Aorta (tissue), 5 donors: ENCODE measurements at places on chromosomes 7 and 10. TPM values are rescaled to one million over a fixed set of nuclear protein-coding genes. Genes with fewer than 3 reads are reported as not detected.

Gene AGBL3
- 8.8 TPM for total RNA-seq

- H3K36me3 ChIP-seq: peaks cover 4% of the 10 kb centered on the region
- no peaks in the 10 kb centered on the region for H3K4me1 ChIP-seq
- no peaks in the 10 kb centered on the region for H3K27me3 ChIP-seq
- H3K27ac ChIP-seq: no peak overlapping the region
- no peak for DNase-seq
Measured at GRCh38 chr10:317271-317769, 182.1 kb downstream of the ZMYND11 start.

GRCh38 chr7:1425292-1426136 lies 33.8 kb downstream of the MICALL2 start:
- no peak for DNase-seq
- no peaks in the 10 kb centered on the region for H3K27me3 ChIP-seq
- no peak overlapping the region for H3K4me3 ChIP-seq
- no peaks in the 10 kb centered on the region for H3K36me3 ChIP-seq
- no peak overlapping the region for H3K27ac ChIP-seq
- H3K4me1 ChIP-seq: no peaks in the 10 kb centered on the region

DNA sequence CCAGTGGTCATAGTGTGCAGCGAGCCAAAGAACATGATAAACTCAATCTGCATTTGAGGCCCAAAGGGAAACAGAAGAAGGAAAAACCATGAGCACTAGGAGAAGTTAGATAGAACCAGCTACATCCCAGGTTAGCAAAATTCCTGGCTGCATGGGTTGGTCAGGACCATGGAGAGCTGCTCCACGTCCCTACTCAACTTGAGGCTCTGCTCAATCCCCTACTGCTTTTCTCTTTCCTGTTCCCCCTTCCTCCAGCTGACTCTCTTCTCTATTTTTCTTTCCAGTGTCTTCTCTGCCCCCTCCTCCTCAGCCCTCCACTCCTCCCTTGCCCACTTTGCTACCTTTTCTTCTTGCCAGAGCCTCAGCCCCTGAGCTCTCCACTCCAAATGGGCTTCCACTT lies 21.9 kb upstream of the VSIR start:
- H3K27me3 ChIP-seq: no peaks in the 10 kb centered on the region
- H3K36me3 ChIP-seq: no peaks in the 10 kb centered on the region
- H3K27ac ChIP-seq: no peak overlapping the region
- H3K4me1 ChIP-seq: no peaks in the 10 kb centered on the region
- H3K4me3 ChIP-seq: no peak overlapping the region
- DNase-seq: peak; percentile 46

DNA sequence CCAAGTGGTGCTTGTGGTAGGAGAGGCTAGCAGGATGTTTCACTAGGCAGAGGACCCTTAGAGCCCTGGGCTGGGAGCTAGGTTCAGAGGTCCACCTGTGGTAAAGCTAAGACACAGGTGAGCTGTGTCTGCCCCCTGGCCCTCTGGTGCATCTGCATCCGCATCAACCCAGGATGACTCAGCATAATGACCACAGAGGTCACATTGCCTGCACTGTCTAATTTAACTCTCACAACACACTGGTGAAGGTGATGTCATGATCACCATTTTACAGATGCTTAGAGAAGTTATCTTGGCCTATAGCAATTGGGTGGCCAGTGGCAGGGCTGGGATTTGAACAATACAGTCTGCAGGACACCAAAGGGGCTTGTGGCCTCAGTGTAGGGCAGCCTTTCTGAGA lies 33.1 kb downstream of the HABP2 start:
- no peaks in the 10 kb centered on the region for H3K4me1 ChIP-seq
- no peak for DNase-seq
- H3K36me3 ChIP-seq: no peaks in the 10 kb centered on the region
- H3K27me3 ChIP-seq: no peaks in the 10 kb centered on the region
- no peak overlapping the region for H3K4me3 ChIP-seq
- no peak overlapping the region for H3K27ac ChIP-seq

GRCh38 chr7:127699853-127700252 lies 47.9 kb downstream of the SND1 start:
- no peak overlapping the region for H3K27ac ChIP-seq
- no peak overlapping the region for H3K4me3 ChIP-seq
- H3K4me1 ChIP-seq: no peaks in the 10 kb centered on the region
- DNase-seq: no peak

GRCh38 chr10:116984202-116984990 lies 20.6 kb downstream of the SHTN1 start:
- H3K4me3 ChIP-seq: no peak overlapping the region
- no peaks in the 10 kb centered on the region for H3K36me3 ChIP-seq
- no peak overlapping the region for H3K27ac ChIP-seq

DNA sequence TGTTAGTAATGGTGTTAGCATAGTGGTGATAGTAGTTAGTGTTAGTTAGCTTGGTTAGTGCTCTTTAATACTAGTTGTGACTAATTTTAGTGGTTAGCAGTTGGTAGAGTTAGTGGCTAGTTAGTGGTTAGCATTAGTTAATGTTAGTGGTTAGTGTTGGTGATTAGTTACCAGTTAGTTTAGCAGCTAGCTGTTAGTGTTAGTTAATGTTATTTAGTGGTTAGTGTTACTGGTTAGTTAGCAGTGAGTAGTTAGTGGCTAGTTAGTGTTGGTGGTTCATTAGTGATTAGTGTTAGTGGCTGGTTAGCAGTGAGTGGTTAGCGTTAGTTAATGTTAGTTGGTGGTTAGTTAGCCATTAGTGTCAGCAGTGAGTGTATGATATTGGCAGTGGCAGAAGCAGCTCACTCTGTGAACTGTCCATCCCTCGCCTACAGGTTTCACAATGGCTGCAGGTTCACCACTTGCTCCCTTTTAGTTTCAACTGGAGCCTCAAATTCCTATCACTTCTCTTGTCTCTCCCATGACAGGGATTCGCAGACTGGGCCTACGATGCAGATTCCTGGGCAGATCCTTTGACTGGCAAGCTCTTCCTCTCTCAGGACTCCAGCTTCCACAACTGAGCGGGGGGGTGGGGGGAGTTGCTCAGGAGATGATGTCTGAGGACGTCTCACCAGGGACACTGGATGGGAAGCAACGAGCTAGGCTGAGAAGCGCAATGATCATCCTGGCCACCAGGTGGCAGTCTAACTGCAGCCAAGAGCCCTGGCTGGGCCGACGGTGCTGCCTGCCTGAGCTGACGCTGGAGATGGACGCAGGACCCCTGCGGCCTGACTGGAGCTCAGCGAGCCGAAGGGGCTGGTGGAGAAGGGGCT lies 19.5 kb downstream of the GHRHR start:
- H3K27ac ChIP-seq: no peak overlapping the region
- no peaks in the 10 kb centered on the region for H3K4me1 ChIP-seq
- H3K4me3 ChIP-seq: no peak overlapping the region
- peak; percentile 87 for DNase-seq
- no peaks in the 10 kb centered on the region for H3K36me3 ChIP-seq

DNA sequence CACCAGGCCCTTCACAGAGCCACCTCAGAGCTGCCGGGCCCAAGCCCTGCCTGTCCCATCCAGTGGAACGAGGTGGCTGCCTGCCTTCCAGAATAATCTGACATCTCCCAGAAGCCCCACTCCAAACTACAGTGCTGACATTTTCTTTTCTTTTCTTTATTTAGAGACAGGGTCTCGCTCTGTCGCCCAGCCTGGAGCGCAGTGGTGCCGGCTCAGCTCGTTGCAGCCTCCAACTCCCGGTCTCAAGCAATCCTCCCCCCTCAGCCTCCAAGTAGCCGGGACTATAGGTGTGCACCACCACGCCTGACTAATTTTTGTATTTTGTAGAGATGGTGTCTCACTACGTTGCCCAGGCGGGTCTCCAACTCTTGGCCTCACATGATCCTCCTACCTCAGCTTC lies 346 bp downstream of the TMEM270 start:
- no peak overlapping the region for H3K27ac ChIP-seq
